Kidney epithelial cell (primary cell): ENCODE measurements at places on chromosomes 3 and 15.

DNA sequence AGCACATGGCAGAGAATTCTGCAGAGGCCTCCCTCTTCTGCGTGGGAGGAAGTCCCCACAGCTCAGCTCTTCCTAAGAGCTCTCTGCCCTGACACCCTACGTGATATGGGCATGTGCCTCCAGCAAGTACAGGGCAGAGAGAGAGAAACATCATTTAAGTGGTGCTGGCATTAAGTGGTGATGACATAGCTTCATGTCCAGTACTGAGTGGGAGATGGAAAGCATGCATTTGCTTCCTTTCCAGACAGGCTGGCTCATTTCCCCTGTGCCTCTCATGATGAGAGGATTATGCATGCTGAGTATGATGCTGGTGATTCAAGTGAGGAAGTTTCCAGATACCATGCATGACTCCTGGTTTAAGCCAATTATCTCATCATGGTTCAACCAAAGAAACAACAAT, 26.9 kb downstream of the BFSP2 start:
- DNase-seq: no peak

DNA sequence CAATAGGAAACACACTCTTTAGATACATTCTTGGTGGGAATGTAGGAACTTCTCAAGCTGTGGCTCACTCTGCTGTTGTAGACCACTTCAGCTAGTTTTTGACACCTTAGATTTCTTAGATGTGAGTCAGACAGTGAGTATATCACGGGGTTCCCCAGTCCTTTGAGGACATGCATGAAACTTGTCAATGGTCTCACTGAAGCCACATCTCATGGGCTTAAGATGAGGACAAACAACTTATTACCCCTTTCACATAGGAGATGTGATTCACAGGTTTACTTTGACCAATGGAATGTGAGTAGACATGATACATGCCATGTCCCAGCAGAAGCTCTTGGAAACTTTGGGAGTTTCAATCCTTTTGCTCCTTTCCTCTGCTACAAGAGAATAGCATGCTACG, 325.5 kb downstream of the CHST2 start:
- DNase-seq: no peak

GRCh38 chr3:81245043-81245442, 516.4 kb downstream of the GBE1 start:
- no peak for DNase-seq

DNA sequence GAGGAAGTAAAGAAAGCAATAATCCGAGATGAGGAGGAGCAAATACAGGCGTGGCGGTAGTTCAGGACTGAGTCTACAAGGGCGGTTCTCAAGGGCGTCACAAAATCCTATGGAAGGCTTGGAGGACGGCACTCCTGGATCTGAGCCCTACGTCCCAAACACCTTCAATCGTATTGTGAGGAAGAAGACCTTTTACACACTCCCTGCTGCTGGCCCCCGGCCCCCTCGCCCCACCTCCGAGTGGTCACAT, 747 bp downstream of the PLD1 start:
- DNase-seq: no peak

DNA sequence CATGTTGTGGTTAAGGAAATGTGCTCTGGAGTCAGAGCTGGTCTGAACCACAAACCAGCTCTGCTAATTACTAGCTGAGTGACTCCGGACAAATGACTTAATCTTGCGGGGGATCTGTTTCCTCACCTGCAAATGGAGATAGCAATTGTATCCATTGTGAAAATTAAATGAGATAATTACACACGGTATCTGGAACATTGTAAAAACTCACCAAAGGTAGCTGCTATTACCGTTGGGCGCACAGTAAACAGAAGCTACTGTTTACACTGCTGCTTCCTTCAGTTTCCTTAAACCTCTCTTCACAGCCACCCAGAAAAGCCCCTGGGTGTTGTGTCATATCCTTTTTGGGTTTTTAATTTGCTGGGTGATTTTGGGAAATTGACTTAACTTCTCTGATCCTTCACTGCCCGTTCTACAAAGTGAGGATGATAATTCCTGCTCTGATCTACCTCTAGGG, 107.8 kb downstream of the MEGF11 start:
- peak; percentile 63 for DNase-seq

DNA sequence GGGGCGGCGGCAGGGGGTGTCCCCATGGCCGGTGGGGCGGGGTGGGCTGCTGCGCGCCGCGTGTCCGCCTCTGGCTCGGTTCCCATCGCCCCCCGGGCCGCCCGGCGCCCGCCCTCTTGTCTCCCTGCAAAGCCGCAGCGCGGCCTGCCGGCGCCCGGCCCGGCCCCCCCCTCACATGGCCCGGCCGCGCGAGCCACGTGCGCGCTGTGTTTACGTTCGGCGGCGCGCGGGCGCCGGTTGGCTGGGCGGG, 502 bp downstream of the NR1D2 start:
- DNase-seq: no peak

GRCh38 chr3:110436209-110436608, 635.4 kb upstream of the NECTIN3 start:
- no peak for DNase-seq

GRCh38 chr3:172604895-172605646, 81.8 kb upstream of the TNFSF10 start:
- no peak for DNase-seq

- DNase-seq: no peak
Observed at GRCh38 chr3:98574132-98574531, 19.3 kb downstream of the CPOX start.

DNA sequence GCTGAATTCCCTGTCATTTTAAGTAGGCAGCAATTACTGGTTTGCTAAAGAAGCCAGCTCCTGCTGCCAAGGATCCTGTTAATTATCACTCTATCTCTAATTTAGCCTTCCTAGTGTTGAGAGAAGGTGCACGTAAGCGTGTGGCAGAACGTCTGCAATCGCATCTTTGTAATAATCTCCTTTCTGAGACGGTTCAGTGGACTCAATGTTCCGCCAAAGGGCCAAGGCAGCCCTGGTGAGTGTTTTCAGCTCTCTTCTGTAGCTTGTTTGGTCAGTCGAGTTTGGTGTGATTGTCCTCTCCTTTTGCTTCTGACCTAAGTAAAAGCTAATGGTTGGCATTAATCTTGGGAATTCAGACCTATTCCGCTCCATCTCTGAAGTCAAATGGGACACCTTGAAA, 24.2 kb downstream of the MITF start:
- no peak for DNase-seq

DNA sequence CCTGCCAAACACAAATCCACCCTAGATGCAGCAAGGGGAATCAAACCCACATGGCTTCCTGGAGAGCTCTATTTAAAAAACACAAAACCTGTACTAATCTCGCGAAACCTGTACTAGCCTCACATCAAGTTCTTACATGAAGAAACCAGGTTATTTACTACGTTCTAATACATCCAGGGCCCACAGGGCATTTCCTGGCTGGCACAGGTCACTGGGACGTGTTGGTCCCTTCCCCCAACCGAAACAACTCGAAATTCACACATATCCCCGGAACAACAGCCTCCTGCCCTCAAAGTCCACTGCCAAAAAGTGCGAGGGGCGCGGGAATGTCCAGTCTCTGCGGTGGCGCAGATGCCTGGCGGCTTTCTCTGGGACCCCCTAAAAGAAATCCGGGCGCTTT, 955 bp downstream of the CDCP1 start:
- DNase-seq: no peak

GRCh38 chr15:95715116-95715903, 615.2 kb upstream of the NR2F2 start:
- no peak for DNase-seq

DNA sequence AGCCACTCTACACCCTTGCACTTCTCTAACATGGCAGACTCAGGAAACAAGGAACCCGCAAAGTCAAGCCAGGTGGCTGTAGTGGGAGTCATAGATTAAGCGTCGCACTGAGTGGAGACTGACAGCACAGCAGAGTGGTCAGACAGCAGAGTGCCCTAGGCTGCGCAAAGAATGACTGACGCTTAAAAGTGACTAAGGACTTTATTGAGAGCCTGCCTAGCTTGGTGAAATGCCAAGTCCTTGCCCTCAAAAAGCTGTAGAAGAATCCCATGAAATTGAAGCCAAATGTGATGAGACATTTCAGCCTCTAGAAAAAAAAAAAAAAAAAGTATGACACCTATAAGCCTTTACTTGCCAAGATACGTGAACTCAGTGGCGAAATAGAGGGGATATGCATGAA, 30.2 kb downstream of the NCEH1 start:
- DNase-seq: no peak

GRCh38 chr3:8421267-8421666, 80.4 kb upstream of the LMCD1 start:
- no peak for DNase-seq

GRCh38 chr3:79405183-79405582, 362.6 kb downstream of the ROBO1 start:
- DNase-seq: no peak

DNA sequence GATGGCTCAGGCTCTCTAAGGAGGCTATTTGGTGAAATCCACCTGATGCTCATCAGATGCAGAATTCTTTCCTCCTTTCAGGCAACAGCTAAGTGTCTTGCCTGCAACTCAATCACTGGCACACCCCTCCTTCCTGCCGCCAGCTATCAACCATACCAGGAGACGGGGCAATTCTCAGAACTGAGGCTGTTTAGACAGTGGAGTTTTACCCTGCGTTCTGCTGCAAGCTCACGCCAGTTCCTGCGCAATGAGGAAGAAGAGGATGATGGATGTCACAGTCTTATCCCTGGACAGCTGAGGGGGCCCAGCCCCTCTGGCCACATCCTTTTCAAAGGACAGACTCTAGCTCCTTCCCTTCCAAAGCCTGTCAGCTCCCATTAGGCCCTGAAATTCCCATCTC, 7.0 kb upstream of the MANF start:
- DNase-seq: no peak

DNA sequence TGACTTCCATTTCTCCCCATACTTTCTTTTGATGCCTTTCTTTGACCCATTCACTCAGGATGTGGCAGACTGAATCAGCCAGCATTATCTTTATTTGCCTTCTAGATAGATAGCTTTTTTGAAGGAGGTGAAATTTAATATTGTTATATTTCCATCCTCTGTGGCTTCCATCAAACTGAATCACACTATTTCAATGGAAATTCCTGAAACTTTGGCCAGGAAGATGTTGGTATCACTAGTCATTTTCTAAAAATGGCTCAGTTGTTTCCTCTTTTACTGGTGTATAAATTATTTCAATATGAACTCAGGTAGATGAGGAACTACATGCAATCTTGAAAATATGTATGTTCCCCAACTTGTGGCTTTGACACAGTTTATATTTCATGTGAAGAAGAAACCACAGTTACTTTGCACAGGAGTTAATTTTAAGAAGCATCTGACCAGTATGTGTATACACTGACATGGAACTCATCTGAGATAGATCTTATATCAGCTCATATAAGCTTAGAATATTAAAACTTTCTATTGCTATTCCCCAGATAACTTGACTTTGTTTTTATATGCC, 248.3 kb downstream of the CGGBP1 start:
- DNase-seq: no peak

DNA sequence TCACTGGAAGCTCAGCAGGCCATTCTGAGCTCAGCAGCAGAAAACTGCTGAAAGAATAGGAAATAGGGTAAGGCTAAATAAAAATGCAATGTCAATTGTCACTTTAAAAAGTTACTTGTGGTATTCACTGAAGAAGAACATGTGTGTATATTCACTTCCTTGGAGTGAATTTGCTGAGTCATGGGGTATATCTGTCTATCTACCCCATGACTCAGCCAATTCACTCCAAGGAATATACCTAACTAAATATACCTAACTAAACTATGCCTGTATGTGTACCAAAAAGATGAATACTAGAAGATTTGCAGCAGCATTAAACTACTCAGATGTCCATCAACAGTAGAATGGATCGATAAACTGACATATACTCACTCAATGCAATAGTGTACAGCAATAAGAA, 69.5 kb upstream of the KCNAB1 start:
- DNase-seq: no peak

DNA sequence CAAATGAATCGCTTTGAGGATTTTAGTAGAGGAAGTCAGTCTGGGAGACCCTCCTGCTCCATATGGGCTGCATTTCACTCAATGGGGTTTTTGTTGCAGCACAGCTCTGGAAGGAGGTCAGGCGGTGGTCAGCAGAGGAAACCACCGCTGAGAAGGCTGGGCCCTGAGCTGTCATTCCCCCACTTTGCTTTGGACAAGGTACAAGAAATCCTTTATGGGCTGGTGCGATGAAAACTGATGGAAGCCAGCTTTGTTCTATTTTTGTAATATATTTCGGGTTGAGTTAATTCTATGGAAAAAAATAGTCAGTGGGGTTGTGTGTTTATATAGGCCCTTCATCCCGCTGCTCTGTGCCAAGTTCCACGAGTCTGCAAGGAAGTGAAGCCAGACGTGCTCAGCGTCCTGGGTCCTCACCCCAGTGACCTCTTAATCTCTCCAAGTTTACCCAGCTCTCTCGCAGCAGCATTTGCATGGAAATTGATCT, 157.1 kb upstream of the TMC3 start:
- DNase-seq: no peak

DNA sequence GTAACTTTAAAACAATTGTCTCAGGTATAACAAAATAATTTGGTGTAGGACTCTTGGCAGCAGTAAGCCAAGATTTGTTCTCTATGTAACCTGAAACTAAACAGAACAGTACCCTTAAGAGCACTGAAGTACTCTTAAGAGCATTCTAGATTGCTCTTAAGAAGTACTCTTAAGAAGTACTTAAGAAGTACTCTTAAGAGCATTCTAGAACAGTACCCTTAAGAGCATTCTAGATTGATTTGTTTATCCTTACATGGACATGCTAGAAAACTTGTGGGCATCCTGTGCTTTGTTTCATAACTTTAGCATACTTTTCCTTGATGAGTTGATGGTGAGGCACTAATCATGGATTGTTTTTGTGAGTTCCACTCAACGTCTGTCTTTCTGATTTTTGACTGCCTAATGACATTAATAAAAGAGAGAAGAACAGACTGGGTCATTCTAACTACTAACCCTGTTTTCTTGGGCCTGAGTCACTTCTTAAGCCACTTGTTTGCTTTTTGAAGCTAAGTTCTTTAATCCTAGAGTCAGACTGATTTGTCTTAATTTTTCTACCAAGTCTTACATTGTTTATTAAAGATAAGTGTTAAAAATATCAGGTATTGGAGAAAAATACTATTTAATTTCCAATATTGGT, 57.2 kb upstream of the UTS2B start:
- DNase-seq: no peak

- no peak for DNase-seq
Observed at GRCh38 chr15:69724333-69724732, 271.7 kb downstream of the RPLP1 start.

GRCh38 chr15:40763801-40764628, at the start of gene GCHFR:
Gene GCHFR, plus strand, starts transcription at chr15:40764068. Its CDS starts 113 bp downstream, at chr15:40764181.
- no peak for DNase-seq

GRCh38 chr3:172561897-172562640, 38.8 kb upstream of the TNFSF10 start:
- DNase-seq: peak; percentile 29

- DNase-seq: no peak
Observed at GRCh38 chr3:30112411-30112810, 494.0 kb upstream of the TGFBR2 start.

DNA sequence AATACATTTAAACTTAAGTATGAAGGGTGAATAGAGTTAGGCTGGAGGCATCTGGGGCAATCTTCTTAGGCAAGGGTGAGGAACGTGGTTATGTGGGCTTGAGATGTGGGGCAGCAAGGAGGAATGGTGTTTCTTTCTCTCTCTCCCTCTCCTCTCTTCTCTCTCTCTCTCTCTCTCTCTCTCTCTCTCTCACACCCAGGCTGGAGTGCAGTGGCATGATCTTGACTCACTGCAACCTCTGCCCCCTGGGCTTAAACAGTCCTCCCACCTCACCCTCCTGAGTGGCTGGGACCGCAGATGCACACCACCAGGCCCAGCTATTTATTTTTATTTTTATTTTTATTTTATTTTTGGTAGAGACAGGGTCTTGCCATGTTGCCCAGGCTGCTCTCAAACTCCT, 4.0 kb upstream of the MGA start:
- DNase-seq: no peak

- no peak for DNase-seq
Observed at GRCh38 chr3:35871009-35871408, 231.7 kb downstream of the ARPP21 start.
